Occipital lobe (tissue), 3 donors: ENCODE measurements at places on chromosomes 7 and 10.

GRCh38 chr7:85600395-85600794, 413.5 kb upstream of the SEMA3D start:
- no peak for DNase-seq

- no peak for DNase-seq
Measured at GRCh38 chr10:13053794-13054462, 46.0 kb upstream of the OPTN start.

DNA sequence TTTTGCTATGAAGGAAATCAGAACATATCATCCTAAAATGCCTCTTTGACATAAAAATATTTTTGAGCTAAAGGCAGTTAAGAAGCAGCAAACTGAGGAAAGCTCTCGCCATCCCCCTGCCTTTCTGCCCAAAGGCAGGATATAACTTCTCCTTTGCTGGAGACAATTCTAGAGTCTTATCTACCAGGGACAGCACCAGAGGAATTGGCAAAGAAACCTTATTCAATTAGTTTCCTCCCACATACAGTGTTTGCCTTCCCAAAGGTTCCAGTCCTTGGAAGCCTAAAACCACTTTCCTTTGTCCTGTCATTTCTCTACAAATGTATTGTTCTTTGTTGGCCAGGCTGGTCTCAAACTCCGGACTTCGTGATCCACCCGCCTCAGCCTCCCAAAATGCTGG, 33.7 kb downstream of the MASTL start:
- no peak for DNase-seq

- no peak for DNase-seq
Measured at GRCh38 chr7:98056580-98056979, 50.1 kb upstream of the LMTK2 start.

GRCh38 chr10:6220418-6221191, 17.9 kb downstream of the PFKFB3 start:
- no peak for DNase-seq

DNA sequence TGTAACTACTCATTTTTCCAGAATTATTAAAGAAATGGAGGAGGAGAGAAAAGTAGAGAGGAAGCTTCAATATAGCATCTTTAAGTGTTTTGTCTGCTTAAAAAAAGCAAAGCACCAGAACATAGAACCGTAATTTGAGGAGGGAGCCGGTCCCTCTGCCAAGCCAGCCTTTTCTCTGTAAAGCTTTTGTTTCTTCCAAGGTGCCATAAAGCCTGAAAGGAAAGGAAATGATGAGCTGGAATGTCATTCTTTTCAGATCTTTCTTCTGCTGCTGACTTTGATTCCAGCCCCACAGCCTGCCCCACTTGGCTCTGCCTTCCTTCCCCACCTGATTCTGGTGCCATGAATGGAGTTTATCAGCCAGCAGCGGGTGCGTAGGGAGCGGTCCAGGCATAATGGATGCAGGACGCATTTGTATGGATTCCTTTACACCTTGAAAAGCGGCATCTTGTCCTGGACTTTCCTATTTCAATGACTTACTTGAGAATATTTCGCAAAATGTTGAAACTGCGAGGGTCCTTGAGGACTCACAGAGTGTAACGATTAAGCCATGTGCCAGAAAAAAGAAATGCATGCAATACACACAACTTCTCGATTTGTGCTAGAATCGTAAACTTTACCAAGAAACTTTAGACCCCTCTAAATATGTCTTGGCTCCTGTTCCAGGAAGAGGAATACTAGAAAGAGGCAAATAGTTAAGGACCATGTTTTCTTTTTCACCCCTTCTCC, 569.5 kb upstream of the MGMT start:
- no peak for DNase-seq

GRCh38 chr7:1961701-1962276, 271.0 kb downstream of the MAD1L1 start:
- no peak for DNase-seq

DNA sequence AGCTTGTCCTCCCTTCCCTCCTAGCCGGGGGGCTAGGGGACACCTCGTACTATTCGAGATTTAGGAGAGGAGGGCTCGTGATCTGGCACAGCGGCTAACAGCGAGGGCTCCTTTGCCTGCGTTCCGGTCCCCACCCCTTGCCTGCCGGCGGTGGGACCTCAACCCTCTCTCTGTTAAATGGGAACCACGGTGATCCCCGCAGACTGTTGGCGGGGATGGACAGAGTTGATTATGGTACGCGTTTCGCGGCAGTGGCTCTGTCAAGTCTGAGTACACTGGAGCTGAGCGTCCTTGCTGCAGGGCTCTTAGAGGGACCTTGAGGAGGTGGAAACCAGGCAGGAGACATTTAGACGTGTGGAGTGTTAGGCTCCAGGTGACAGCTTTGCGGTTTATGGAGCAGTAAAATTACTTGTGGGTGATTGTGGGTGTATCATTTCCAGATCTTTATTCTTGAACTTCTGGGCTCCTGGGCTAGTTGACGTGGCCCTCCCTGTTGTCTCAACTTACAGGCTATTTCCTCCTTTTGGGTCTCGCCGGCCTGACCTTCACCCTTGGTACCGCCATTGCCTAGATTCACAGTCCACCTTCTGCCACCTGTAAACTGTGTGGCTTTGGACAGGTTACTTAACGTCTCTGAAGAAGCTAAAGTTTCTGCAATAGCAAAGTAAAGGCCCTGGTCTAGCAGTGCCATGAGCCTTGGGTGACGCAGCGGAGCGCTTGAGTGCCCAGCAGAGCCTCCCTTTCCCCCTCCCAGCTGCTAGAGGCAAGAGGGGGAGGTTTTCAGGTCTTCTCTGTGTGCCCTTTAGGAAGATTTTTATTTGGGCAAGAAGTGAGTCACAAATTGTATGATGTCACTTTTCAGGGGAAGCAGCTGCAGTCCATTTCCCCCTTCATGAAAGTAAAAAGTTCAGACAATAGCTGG, 739 bp downstream of the CASP7 start:
- DNase-seq = peak; percentile 4

- DNase-seq = no peak
Measured at GRCh38 chr10:130662775-130663174, 526.6 kb downstream of the GLRX3 start.

DNA sequence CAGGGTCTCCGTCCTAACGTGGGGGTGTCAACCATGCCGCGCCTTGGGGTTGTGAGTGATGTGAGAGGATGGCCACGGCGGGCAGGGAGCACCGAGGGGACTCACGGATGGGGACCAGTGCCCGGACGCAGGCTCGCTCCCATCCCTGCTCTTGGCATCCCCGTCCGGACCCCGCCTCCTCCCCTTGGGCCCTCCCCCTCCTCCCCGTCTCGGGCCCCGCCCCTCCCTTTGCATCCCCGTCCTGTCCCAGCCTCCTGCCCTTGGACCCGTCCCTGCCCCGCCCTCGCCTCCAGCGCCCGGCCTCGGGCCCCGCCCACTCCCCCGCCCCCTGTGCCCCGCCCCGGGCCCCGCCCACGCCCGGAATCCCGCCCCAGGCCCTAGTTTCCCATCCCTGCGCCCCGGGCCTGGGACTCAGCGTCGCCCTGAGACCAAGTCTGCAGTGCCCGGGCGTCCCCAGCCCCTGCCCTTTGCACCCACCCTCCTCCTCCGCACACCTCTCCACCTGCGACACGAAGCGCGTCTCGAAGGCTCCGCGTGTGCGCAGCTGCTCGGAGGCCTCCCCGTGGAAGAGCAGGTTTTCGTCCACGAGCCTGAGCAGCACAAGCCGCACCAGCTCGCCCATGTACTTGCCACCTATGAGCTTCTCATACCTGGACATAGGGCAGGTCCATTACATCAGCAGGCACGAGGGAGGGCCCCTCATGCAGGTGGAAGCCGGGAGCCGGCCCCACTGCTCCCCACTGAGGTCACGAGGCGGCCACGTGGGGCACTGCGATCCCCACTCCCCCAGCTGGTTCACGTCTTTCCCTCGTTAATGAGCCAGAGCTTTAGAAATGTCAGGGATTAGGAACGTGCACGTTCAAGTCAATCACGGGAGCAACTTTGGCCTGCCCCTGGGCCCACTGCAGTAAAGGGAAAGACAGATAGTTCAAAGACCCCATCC, 5.1 kb upstream of the MYL7 start:
- DNase-seq = peak; percentile 54

DNA sequence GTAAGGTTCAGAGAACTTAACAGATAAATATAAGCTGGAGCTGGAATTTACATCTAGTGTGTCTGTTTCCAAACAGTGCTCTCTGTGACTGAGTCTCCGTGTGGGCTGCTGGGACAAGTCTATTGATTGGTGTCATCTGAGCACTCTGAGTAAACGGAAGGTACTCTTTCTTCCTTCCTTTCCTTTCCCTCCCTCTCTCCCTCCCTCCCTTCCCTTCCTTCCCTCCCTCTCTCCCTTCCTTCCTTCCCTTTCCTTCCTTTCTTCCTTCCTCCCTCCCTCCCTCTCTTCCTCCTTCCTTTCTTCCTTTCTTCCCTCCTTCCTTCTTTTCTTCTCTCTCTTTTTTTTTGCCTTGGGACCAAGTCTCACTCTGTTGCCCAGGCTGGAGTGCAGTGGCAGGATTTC, 61.8 kb downstream of the ANKRD61 start:
- DNase-seq = no peak

DNA sequence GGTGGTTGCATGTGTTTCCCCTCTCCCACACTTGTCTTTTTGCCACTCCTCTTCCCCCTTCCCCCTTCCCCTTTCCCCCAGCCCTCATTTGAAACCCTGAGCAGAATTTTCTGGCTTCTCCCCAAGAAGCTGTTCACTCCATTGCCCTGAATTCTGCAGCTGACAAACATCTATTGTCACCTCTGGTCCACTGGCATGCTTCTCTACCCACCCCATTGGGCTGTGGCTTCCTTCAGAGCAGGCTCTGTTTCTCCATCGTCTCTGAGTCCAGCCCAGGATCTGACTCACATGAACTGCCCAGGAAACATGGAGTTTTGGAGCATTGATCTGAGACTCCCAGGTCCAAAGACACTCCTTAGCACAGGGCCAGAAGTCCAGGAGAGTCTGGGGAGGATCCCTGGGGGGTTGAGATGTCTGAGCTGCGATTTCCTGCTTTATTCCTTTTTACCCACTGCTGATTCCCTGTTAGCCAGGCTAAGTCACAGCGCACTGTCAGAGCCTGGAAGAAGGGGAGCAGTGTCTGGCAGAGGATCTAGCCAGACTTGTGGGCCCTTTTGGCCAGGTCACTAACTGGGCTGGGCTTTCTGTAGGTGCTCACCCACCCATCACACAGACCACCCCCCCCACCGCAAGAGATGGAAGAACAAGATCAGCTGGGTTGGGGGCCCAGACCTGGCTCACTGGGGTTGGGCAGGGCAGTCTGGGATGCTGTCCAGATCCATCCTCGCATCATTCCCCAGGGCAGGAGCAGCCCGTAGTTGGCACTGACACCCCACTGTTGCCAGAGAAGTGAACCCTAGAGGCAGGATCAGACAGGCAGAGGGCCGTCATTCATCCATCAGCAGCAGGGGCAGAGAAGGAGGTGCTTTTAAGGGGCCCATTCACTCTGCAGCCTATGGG, 3.5 kb downstream of the CHAT start:
- DNase-seq = no peak

DNA sequence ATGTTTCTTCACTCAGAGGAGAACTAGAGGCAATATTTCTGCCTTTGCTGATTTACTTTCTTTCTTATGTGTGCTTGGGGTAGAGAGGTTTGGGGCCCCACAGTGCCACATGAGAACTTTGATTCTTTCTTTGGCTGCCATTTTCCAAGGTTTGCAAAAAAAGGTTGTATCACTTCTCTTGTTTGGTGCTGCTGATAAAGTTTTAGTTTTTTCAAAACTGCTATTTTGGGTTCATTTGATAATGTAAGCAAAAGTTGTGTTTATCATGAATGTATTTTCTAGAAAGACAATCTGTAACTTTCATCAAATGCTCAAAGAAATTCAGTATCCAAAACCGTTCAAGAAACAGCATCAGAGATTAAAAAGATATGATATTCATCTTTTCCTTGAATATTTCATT, 30.6 kb upstream of the PARP12 start:
- DNase-seq = no peak

DNA sequence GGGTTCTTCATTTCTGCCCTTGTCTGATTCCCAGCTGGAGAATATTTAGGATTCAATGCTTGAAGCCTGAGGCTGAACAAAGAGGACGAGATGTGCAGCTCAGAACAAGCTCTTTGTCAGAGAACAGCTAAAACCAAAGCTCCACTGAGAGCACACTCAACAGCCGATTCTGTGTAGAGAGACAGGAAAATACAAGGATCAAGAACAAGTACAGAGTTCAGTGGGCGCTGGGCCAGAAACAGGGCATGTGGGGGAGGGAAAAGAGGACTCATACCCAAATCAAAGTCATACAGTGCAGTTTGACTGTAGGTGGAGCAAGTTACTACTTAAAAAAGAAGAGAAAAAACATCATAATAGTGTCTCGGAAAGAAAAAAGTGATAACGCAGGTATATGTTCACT, at the start of gene AGMO:
AGMO (minus strand) TSS at position 181 of the 400 bp plus-strand sequence.
- peak; percentile 46 for DNase-seq

- peak; percentile 0 for DNase-seq
Measured at GRCh38 chr10:34853357-34853756, 38.3 kb upstream of the PARD3 start.
